ENCODE measurements at places on chromosomes 3 and 15. TPM values are rescaled to one million over a fixed set of nuclear protein-coding genes. Genes with fewer than 3 reads are reported as not detected.

Gene EEFSEC
- 20.7 TPM for total RNA-seq

Gene PLSCR2
- not detected for total RNA-seq

Gene CKMT1A
- total RNA-seq, result 0.33 TPM

Gene CSTA
- not detected for total RNA-seq

Gene GPR27
- total RNA-seq, result 1.2 TPM

Gene RHOV
- 0.25 TPM for total RNA-seq

Gene CRTC3
- 36.2 TPM for total RNA-seq

Gene GATA2
- total RNA-seq, result 0.07 TPM

DNA sequence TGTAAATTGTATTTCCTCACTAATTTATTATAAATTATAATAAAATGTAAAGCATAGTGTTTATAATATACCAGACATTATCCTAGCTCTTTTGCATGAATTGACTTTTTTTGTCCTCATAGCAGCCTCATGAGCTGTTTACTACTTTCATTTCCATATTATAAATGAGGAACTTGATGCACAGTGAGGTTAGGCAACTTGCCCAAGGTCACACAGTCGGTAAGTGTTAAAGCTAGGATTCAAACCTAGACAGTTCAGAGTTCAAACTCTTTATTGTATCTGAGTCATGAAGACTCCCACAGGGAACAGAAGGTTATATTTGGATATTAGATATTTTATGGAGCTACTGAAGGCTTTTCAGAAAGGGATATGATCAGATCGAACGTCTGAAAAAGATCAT lies 322.2 kb upstream of the SATB1 start:
- no peak for DNase-seq

DNA sequence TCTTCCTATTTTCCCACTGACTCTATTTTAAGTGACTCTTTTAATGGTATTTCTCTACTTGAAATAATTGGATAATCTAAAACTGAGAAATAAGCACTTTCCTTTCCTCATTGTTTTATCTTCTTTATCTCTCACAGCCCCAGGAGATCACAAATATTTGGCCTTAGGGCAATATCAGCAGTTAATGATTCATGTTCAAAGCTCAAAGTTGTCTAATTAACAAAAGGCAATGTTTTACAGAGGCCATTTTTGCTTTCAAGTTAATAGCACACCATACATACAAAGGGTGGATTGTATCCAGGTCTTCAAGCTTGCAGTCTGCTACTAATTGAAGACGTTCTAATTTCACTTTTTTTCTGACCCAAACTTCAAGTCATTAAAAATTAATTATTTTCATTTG lies 120.1 kb downstream of the LRRN1 start:
- DNase-seq, result no peak

- no peak for DNase-seq
Observed at GRCh38 chr15:40706121-40706520, 11.1 kb downstream of the RAD51 start.

- DNase-seq, result no peak
Observed at GRCh38 chr3:7630925-7631324, 770.0 kb downstream of the GRM7 start.

- DNase-seq, result no peak
Observed at GRCh38 chr15:74809956-74810355, 2.7 kb upstream of the LMAN1L start.

DNA sequence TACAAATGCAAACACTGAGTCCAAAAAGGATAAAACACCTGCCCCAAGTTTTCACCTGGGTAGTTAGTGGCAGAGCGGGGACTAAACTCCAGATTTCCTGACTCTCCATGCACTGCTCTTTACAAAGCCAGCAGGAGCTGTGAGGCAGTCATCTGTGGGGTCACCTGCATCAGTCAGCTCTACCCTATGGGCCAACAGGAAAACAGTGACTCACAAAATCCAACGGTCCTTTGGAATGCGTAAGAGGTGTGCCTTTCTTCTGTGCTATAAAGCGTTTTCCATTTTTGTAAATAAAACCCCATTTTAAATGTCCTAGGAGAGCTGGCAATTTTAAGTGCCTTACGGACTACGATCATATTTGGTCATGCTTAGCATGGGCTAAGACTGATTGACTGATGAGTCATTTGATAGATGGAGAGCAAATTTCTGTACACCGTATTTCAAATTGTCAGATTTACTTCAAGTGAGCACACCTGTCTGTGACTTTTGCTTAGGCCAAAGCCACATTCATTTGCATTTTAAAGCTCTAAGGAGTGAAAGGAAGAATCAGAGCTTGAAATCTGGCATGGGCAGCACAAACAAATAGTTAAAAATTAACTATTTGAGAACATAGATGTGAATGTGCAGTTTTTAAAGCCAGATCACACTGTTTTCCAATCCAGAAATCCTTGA lies 4.4 kb upstream of the COL8A1 start:
- no peak for DNase-seq

DNA sequence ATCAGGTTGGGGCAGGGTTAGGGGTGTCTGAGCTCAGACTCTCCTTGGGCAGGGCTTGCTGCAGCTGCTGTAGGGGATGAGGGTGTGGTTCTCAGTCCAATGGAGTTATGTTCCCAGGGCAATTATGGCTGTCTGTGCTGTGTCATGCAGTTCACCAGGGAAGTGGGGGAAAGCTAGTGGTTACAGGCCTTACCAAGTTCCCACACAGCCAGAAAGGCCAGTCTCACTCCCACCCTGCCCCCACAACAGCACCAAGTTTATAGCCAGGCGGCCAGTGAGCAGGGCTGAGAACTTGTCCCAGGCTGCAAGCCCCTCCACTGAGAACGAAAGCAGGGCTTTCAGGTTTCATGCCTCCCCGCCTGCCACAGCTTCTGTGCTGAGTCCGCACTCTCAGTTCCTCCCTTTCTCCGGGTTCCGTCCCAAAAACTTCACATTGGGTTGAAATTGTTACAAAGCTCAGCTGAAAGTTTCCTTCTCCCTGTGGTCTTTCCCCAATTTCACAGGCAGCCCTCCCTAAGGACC lies 19.6 kb upstream of the CPOX start:
- DNase-seq, result no peak

DNA sequence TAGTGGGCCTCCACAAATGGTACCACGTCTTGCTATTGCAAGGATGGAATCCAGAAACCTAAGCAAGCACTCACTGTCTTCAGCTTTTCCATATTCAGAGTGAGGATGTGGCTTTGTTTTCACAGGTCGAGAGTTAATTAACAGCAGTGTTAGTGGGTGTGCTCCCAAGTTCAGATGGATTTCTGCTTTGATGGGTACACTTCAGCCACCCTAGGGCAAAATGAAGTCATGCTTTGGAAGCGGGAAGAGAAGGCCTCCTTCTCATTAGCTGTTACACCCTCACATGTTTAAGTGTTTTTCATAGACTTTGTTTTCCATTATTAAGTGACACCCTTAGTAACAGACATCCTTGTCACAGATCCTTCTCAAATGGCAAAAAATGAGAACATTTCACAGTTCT lies 36.3 kb upstream of the DYNC1LI1 start:
- no peak for DNase-seq

DNA sequence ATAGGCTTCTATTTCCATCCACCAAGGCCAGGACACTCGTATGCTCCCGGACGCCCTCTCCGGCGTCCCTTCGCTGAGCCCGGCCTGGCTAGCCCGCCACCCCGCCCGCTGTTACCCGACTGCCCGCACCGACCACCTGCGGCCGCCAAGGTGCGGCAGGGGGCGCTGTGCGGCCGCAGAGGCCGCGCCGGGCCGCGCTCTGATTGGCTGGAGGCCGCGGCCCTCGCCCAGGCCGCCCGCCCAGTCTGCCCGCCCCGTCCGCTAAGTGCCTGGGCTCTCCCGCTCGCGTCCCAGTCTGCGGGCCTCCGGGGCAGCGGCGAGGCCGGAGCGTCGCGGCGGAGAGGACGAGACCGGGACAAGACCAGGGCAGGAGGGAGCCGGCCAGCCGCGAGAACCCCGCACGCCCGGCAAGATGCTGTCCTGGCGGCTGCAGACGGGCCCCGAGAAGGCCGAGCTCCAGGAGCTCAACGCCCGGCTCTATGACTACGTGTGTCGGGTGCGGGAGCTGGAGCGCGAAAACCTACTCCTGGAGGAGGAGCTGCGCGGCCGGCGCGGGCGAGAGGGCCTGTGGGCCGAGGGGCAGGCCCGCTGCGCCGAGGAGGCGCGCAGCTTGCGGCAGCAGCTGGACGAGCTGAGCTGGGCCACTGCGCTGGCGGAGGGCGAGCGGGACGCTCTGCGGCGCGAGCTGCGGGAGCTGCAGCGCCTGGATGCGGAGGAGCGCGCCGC lies at the start of gene SYNM:
Gene SYNM (plus strand): TSS at position 293 of the 726 bp plus-strand sequence. CDS start 120 bp downstream, at position 413.
- DNase-seq, result peak; percentile 64

DNA sequence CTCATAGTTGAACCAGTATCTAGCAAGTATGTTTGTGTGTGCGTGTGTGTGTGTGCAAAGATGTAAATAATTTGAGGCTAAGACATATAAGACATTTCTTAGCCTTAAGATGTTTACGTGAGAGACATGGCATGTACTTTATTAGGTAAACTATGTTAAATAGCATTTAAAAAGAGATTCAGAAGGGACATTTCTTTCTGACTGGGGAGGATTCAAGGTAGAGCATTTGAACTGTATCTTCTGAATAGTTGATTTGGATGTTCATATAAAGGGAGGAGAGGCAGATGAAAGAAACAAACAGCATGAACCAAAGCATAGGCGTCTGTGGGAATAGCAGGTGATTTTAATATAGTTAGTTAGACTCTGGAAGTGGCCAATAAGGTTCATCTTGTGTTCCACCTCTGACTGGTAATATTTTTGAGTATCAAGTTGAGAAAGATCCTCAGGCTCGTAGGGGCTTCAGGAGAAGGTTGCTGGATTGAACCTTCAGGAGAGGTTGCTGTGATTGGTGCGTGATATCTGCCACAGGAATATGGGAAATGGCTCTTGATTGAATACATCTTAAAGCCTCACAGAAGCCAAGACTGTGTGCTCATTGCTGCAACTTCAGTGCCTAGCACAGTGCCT lies 12.6 kb downstream of the NFKBIZ start:
- no peak for DNase-seq

DNA sequence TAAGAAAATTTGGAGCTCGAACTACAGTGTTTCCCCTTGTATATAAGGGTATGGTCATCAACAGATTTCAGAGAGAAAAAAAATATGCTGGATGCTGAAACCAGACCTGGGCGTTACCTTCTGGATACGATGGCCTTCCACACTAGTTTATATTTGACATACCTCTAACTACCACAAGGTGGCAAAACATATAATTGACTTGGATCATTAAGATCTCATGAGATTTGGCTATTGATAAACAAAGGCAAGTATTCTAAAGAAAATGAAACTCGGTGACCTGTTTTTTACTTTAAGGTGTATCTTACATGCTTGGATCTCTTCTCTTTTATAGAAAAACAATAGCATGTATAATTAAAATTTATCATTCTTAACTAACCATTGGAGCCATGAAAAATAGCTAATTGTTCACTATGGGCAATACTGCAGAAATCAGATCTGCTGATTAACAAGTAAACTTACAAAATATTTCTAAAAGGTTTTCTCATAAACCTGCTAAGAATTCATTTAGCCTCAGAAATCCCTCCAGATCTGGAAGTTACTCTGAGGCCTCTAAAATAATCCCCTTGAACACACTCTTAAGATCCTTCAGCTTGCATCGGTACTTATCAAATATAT lies 300.6 kb upstream of the KCNH8 start:
- DNase-seq, result no peak

DNA sequence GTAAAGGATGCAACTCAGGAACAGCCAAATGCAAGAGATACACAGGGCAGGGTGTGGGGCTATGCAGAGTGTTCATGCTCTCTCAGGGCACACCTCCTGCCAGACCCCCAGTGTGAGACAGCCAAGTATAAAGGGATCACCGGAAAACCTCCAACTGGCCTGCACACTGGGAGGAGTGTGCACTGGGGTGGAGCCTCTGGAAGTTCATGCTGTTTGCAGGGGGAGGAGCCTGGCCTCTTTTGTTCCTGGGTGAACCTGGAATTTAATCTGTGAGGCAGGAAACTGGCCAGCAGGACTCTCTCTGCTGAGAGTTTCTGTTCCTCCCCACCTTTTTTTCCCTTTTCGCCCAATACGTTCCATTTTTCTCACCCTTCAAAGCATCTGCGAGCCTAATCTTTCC lies 204.1 kb downstream of the WNT5A start:
- DNase-seq, result no peak

- no peak for DNase-seq
Observed at GRCh38 chr3:67018789-67019526, 20.9 kb downstream of the KBTBD8 start.

- no peak for DNase-seq
Observed at GRCh38 chr3:140843656-140844055, 98.0 kb upstream of the SLC25A36 start.

DNA sequence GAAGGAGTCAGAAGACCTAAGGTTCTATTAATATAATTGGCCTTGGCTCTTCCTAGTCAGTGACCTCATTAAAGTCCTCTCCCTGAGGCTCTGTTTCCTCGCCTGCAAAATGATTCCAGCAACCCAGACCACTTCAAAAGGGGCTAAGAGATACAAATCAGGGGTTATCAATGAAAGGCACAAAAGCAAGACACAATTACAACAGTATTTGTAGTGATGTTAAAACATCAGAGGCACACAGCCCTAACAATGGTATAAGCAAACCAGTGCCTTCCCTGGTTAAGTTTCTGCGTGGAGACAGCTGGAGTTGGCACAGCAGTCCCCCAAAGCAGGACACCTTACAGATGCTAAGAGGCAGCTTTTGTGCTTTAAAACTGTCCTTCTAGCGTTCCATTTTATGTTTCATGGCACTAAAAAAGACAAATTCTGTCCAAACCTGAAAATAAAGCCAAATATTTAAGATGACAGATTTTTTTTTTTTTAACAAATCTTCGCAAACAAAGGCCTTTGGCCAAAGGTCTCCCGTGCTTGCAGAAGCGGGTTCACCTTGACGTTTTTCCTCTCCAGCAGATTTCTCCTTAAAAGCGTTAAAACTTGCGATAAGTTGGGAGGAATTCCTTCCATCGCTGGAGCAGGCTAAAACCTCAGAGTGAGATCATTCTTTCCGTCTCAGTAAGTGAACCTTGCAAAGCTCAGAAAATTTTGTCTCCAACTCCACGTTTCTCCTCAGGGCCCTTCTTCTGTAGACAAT lies 999 bp downstream of the ZNF280D start:
- DNase-seq, result peak; percentile 15

- DNase-seq, result no peak
Observed at GRCh38 chr15:94122516-94122915, 108.8 kb upstream of the MCTP2 start.

DNA sequence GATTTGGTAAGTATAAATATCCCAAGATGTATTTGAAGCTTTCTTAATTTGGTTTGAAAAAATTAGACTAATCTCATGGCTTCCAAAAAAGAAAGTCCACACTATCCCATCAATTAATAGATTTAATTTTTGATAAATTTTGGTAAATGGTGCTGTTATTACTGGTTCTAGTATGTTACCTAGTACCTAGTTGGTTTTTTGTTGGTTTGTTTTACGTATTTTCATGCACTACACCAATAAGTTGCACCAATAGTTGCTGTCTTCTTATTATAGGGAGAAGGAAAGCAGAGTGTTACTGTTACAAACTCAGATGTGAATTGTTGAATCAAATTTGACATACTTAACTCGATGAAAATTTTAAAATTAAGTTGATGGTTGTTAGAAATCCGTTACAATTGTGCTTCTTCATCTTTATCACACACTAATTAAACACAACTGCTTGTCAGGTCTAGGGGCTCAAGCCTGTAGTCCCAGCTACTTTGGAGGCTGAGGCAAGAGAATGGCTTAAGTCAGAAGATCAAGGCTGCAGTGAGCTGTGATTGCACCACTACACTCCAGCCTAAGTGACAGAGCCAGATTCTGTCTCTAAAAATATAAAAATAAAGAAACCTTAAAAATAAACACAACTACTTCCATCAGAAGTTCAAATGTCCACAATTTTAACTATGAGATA lies 23.1 kb upstream of the MBNL1 start:
- DNase-seq, result peak; percentile 54

All from activated CD4-positive, alpha-beta T cell treated with anti-CD3 and anti-CD28 coated beads for 36 hours (primary cell).